Hematopoietic multipotent progenitor cell (in vitro differentiated cells): ENCODE measurements at places on chromosomes 11 and 22. TPM values are rescaled to one million over a fixed set of nuclear protein-coding genes. Genes with fewer than 3 reads are reported as not detected.

OR5P2 gene
- total RNA-seq: not detected

HORMAD2 gene
- total RNA-seq: not detected

APOC3 gene
- total RNA-seq: not detected

CCDC157 gene
- total RNA-seq: 5.9 TPM

C11orf87 gene
- total RNA-seq: under 0.01 TPM

NPAS4 gene
- not detected for total RNA-seq

CCDC116 gene
- total RNA-seq: 0.27 TPM

LYVE1 gene
- not detected for total RNA-seq

FAM89B gene
- total RNA-seq: 55.5 TPM

VSTM5 gene
- under 0.01 TPM for total RNA-seq

P2RX3 gene
- not detected for total RNA-seq

LRRN4CL gene
- total RNA-seq: 0.27 TPM

RGL4 gene
- total RNA-seq: 12.1 TPM

OR10G6 gene
- total RNA-seq: under 0.01 TPM

DNAJB7 gene
- not detected for total RNA-seq

SAA1 gene
- total RNA-seq: not detected

OR51A7 gene
- not detected for total RNA-seq

PANX2 gene
- total RNA-seq: 6.5 TPM
